ENCODE measurements at places on chromosomes 2 and 18.

GRCh38 chr2:177582000-177582399 is 189.4 kb downstream of the AGPS start:
- DNase-seq: no peak

DNA sequence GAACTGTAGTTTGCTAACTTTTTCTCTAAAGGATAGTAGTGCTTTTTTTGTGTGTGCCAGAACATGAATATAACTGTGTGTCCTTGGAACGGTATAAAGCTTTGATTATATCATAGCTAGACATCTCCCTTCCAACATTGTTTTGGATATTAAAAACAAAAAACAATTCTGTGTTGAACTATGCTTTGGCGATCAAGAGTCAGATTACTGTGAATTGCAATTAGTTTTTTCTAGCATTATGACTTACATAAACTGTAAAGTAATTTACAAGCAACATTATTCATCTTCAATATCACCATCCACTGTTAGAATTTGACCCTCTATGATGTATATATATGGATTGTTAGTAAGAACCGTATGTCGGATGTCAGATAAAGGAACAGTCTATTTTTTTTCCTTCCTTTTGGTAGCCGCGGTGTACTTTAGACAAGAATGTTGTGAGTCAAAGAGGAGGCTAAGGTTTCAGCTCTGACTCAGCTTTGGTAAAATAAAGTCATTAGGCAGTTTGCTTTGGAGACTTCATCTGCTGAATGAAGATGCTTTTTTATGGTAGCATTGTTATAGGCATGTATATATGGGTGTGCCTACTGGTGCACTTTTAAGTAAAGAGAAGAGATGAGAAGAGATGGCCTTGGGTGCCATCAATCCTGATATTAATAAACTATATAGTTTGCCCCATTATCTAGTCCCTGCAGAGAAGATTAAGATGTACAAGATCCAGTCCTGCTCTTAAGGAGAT is 76.4 kb downstream of the LTBP1 start:
- no peak for DNase-seq

GRCh38 chr2:151051574-151052220 is 210.0 kb downstream of the RBM43 start:
- peak; percentile 48 for DNase-seq

GRCh38 chr18:62935994-62936393 is 220.7 kb downstream of the PHLPP1 start:
- DNase-seq: peak; percentile 11

DNA sequence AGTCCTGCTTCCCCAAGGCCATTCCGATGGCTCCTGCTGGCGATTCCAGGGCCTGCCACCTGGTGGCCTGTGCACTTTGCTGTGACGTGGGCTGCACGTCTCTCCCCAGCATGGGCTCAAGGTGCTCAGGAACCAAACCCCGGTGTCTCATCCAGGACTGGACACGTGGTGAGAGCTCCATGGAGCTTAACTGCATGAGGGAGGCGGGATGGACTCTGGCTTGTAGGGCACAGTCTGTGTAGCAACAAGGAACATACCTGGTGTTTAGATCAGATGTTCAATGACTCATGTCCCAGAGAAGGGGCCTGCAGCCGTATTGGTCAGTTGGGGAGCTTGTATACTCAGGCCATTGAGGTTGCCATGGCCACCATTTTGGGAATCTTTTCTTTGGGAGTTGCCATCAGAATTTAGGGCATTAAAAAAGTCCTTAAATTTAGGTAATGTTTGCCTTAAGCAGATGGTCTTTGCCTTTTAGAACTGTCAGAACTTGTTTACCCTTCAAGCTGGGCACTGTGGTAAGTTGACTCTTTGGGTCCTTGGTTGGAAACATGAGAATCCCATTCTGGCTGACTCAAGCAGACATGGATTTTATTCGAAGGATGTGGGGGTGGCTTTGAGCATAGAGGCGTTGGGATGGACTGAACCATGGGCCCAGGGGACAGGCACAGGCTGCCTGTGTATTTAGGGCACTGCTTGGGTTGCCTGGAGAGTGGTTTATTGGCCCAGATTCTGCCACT is 21.0 kb downstream of the AGAP1 start:
- DNase-seq: no peak

- DNase-seq: no peak
Observed at GRCh38 chr2:151067658-151068369, 193.8 kb downstream of the RBM43 start.

DNA sequence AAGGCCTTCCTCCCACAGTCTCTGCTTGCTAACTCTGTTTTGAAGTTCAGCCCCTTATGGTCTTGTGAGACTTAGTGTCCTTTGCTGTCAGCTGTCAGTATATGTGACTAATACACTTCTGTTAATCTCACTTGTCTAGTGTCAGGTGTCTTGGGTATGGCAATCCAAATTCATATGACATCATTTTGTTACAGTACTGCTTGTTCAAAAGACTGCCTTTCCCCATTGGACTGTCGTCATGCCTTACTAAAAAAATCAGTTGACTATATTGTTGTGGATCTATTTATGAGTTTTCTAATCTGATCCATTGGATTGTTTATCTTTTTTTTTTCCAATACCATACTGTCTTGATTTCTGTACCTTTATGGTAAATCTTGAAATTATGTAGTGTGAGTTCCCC is 611.4 kb upstream of the HS6ST1 start:
- DNase-seq: no peak

DNA sequence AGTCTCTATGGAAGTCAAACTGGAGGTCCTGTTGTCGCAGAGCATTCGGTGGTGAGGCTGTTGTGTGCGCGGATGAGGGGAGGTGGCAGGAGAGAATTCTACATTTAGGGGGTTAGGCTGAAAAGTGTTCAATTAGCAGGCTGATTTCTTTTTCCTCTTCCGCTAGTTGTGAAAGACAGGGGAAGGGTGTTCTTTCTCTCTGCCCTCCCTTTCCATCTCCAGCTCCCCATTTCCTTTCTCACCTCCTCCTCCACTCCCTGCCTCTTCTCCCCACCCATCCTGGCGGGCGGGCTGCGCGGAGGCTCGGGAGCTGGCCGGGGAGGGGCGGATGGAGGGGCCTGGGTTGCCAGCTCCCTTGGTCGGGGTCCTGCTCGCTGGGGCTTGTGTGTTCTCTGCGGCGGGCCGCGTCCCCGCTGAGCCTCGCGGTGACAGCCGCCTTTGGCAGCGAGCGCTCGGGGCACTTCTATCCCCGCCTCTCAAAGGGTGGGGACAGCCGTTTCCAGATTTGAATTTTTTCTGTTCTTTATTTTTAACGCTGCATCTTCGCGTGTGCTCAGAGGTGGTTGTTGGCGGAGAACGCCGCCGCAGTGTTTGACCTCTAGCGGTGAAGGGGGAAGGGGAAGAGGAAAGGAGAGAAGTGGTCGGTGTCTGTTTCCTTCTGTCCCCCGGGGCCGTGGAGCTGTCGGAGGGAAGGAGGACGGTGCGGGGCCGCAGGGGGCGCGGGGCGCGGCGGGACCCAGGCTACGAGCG is 3.6 kb downstream of the SOX11 start:
- peak; percentile 81 for DNase-seq

DNA sequence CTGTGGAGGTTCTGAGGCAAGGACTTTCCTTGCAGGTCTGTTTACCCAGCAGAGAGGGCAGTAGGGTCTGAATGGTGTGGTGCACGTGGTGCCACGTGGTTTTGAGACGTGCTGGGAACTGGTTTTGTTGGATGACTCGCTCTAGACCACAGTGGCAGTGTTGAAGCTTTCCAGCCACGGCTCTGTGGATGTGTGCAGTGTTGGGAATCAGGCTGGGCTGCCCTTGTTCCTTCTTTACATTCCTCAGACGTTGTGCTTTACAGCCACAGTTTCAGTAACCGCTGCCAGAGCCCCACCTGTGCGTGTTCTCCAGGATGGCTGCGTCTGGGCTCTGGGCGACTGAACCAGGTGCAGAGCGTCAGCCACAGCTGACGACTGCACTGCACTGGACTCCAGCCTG is 8.2 kb downstream of the CTDP1 start:
- DNase-seq: no peak

GRCh38 chr2:187581125-187581896 is 27.1 kb upstream of the TFPI start:
- peak; percentile 53 for DNase-seq

DNA sequence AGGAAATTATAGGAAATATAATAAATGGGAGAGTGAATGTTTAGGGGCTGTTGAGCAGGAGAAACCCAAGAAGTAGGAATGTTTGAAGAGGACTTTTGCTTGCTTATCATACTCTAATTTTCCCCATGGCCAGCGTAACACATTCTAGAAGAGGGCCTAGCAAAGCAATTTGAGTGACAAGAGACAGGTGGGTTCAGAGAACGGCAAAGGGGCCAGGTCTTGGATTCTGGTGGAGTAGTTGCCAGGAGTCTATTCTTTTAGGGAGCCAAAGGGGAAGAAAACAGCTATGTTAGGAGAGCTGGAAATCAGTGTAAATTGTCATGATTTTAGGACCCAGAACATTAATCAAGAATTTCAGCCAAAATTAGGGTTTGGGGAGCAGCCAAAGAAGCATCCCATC is 96.5 kb downstream of the COL5A2 start:
- no peak for DNase-seq

DNA sequence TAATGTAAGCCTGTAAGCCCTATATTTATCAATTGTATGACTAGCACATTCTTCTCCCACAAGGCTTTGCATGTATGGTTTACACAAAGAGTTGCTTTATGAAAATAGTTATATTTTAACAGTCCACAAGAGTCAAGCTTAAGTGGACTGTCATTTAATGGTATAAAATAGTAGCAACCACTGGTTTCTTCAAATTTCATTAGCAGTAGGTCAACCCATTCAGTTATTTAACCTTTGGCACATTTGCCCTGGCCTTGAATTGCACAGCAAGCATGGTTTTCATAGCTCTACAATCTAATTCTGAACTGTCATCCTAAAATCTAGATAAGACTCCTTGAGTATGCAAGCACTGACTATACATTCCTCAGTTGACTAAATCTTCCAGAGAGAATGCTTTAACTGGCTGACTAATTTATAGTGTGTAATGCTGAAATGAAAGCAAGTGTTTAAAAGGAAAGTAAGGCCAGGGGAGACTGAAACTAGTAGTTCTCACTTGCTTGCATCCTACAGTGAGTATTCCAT is 1.8 kb downstream of the DPP4 start:
- DNase-seq: no peak

DNA sequence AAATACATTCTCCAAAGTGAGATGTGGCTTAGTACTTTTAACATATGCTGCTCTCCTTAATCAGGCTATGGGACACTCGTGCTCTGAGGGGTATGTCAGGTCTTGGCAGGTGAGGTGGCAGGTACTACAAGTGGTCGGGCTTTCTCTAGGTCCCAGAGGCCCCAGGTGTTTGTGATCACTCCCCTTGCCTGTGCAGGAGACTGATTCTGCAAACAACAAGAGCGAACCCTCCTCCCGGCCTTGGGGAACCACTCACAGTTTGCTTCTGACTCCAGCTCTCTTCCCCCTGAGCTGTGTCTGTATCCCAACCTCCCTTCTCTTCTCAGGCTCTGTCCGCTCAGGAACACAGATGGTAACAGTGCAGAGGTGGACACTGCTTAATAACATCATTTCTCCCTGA is 48.1 kb downstream of the ATOH8 start:
- no peak for DNase-seq

- no peak for DNase-seq
Observed at GRCh38 chr18:21632393-21632792, 20.3 kb downstream of the SNRPD1 start.

- DNase-seq: no peak
Observed at GRCh38 chr2:226077031-226077430, 677.5 kb downstream of the NYAP2 start.

DNA sequence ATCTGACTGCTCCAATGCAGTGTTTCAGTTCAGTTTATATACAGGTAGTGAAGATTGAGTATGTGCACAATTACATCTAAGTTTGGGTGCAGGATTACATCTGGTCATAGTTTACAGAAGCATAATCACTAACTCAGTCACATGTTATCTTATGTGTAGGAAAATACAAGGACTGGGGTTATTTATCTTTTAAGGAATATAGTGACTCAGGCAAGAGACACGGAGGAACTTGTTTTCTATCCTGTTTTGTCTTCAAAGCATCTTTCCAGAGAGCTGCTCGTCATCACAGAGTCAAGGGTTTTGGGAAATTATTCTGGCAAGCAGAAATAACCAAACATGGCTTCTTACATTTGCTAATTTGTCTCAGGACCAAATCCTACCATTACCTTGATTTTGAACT is 1371.5 kb upstream of the TMEFF2 start:
- no peak for DNase-seq

DNA sequence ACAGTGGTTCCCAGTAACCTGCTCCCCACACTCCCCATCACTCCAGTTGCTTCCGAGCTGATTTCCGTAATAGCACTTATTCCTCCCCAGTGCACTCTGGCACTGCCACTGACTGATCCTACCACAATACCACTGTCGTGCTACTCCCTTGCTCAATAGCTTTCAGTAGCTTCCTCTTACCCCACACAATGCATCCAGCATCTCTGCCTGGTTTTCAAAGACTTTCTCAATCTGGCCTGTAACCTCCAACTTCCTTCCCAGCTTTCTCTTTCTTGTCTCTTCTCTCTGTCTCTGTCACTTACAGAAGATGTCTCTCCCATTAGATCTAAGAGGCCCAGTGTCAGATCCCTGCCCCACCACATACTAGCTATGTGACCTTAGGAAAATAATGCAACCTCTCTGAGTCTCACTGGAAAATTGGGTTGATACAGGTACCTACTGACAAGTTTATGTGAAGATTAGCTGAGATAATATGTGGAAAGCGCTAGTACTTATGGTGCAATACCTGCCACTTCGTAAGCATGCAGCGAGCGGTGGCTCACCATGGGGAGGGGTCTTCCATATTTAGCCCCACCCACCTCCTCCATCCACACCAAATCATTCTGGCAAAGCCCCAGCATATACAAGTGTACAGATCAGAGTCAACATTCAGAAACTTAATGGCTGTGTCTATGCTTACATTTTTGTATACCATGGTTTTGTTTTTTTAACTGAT is 36.7 kb downstream of the SFXN5 start:
- no peak for DNase-seq

DNA sequence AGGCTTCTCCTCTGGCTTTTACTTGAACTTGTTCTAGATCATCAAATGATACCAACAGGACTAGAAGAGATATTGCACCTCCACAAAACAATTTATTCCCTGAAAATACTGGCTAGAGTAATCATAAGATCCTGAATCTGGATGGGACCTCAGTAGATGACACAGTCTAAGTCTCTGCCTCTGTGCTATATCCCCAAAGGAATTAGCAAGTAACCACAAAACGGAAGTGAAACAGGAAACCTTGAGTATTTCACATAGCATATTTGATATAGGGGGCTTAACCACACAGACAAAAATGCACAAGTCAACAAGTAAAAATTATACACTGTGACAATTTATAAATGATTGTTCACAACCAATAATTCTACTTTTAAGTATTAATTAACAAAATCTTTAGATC is 456.9 kb upstream of the TNP1 start:
- peak; percentile 23 for DNase-seq

DNA sequence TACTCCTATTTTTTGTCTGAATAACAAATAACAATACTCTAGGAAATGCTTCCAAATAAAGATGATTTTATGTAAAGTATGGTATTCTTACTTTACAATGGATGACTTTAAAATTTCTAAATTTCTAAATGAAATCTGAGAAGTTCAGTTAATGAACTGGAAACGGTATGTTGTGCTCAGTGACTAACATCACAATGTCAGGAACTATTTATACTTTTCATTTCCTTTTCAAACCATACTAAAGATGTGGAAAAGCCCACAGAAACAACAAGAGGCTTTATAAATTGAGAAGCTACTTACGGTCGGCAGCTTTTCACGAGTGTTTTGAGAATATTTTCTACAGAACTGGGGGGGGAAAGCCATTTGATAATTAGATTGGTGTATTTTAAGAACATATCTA is 31.1 kb downstream of the PSME4 start:
- no peak for DNase-seq

- peak; percentile 63 for DNase-seq
Observed at GRCh38 chr2:159516241-159516758, 100.0 kb downstream of the BAZ2B start.

GRCh38 chr18:8865934-8866333 is 160.6 kb downstream of the MTCL1 start:
- no peak for DNase-seq
